ENCODE measurements at places on chromosomes 1 and 21.

GRCh38 chr1:51283979-51284378, 46.4 kb downstream of the TTC39A start:
- DNase-seq = no peak

DNA sequence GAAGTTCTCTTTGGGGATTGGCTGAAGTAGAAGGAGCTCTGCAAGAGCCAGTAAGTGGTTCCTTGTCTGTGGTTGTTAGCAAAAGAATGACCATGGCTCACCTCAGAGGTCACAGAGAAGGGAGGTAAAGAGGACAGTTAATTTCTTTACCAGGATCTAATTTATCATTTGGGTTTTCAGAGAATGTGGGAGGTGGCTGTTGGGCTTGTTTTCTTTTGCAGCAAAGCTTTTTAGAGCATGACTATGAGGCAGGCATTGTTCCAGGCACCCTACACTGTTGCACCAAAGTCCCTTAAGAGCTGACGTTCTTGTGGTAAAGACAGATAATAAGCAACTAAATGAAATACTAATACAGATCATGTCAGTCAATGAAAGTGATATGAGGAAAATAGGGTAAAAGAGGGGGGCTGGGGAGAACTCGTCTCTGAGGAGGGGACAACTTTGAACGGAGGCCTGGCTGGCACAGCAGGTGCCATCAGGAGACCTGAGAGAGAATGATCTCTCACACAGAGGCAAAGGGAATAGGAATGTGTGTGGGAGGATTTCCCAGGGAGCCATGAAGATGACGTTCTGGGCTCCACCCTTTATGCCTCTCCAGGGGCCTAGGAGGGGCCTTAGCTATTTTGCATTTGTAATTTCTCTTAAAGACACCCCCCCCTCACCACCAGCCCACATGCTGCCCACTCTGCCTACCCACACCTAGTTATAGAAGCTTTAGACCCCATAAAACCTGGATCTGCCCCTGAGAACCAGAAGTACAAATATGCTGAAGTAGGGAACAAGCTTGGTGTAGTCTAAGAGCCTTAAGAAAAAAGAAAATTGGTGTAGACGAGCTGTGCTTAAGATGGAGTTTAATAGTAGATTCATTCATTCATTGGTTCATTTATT, 177.5 kb downstream of the ROR1 start:
- no peak for DNase-seq

DNA sequence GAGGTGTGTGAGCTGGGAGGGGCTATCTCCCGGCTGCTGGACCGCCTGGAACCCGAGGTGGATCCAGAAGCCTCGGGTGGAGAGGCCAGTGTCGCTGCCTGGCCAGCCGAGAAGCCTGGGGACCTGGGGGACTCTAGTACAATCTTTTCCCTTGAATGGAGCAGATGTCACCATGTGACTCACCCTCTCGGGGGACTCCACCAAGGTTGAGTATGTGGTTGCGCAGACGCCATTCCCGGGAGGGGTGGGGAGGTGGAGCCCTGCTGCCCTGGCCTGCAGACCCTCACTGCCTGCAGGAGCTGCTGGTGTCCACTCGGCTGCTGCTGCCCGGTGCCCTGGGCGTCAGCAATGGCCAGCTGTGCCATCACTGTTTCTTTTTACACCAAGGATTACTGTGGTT, 40.3 kb downstream of the TP73 start:
- no peak for DNase-seq

DNA sequence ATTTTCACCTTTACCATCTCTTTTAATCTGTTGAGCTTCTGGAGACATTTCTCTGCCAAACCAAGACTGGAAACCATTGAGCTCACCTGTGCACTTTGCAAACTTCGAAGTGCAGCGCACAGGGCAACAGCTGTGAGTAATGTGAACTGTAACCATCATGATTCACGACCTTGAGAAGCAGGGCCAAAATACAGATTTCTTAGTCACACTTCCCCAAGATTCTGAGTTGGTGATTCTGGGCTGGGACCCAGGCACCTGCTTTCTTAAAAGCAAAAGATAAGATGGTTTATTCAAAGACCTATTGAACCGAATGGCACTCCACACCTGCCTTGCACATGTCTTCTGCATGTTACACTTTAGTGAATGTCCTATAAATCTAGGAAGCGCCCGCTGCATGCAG, 10.2 kb downstream of the AGTRAP start:
- DNase-seq = no peak

DNA sequence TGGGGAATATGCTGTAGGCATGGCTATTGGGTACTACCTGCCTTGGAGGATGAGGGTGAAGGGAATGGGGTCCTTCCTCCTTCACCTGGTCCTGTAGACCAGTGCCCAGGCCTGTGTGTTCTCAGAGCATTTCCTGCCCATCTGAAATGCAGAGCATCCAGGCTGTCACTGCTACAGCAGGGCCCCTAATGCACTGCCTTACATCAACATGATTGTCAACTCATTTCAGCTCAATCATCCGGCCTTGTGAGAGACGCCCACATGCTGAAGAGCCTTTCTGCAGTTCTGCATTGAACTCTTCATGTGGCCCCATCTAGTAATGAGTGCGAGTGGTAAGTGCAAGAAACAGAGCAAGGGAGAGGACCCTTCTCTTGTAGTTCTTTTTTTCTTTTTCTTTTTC, 39.8 kb upstream of the SRP9 start:
- DNase-seq = no peak

DNA sequence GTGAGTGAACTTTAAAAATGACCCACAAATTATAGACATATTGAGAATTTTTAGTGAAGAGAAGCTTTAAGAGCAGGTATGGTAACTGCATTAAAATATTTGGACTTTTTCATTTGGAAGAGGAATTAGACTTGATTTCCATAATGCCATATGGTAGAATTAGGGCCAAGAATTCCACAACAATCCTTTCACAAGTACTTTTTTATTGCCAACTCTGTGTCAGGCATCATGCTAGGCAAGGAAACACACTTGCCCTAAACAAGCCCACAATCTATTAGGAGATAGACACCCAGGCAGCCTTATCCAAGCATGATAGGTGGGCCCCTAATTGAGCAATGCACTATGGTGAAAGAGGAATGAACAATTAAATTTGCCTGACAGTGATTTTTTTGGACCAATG, 353.0 kb downstream of the TGFB2 start:
- DNase-seq = no peak

- no peak for DNase-seq
These were observed 99.2 kb upstream of the BTG3 start for GRCh38 chr21:17711896-17712295.

- DNase-seq = no peak
These were observed 80.5 kb upstream of the KIF26B start for GRCh38 chr1:245074232-245074747.

DNA sequence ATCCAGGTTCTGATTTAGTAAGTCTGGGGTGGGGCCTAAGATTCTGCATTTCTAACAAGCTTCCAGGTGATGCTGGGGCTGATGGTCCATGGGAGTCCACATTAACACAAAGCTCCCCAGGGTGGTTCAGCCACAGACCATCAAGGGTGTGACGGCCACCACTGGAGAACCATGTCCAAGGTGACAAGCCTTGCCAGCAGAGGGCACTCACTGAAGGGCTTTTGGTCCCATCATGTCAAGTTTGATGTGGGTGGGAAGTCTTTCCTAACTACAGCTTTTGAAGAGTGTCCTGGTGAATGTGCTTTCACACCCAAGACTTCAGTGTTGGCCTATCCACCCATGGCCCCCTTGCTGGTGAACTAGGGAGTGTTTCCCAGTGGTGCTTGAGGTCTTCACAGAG, 67.1 kb downstream of the UBE2T start:
- DNase-seq = no peak

DNA sequence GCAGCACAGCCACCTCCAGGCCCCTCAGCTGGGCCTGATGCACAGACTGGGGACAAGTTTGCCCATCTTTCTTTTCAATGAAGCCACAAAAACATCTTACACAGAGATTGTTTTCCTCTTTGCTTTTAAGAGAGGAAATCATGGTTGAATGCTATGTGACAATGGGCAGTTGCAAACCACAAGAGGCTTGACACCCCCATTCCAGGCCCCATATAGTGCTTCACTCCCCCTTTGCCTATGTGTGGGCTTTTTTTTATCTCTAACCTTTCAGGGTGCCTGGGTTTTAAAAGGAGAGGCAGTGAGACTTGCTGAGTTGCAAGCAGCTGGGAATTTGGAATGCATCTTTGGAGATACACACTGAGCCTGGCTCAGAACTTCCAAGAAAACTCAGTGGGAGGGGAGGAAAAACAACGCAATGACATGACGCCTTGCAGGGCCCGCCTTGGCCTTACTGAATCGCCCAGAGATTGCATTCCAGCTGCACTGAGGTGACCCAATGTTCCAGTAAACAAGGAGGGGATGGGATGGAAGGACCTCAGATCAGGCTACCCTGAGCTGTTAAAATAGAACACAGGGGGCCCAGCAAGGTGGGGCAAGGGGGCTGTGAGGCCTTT, 145.2 kb upstream of the ZNF648 start:
- no peak for DNase-seq

GRCh38 chr1:164624400-164624799, 65.4 kb downstream of the PBX1 start:
- DNase-seq = no peak

GRCh38 chr21:45655124-45655523, 11.6 kb downstream of the PCBP3 start:
- DNase-seq = no peak

- no peak for DNase-seq
These were observed 1075.0 kb downstream of the TTLL7 start for GRCh38 chr1:82923931-82924330.
